ENCODE measurements at places on chromosomes 3 and 15.

DNA sequence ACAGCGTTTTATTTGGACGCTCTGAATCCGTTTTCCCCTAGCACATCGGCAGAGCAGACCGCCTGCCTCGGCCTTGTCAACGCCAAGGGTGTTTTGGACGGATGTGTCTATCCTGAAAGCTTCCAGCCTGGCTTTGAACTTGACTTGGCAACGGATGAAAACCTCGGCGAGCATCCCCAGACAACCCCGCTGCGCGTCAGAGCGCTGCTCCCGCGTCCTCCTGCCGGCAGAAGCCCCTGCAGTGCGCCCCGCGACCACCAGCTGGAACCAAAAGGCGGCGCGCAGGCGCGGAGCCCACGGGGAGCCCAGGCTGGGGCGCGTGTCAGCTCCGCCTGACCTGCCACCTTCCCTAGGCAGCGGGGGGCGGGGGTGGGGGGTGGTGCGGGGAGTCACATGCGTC lies 26.2 kb upstream of the ARL8B start:
- no peak for DNase-seq

DNA sequence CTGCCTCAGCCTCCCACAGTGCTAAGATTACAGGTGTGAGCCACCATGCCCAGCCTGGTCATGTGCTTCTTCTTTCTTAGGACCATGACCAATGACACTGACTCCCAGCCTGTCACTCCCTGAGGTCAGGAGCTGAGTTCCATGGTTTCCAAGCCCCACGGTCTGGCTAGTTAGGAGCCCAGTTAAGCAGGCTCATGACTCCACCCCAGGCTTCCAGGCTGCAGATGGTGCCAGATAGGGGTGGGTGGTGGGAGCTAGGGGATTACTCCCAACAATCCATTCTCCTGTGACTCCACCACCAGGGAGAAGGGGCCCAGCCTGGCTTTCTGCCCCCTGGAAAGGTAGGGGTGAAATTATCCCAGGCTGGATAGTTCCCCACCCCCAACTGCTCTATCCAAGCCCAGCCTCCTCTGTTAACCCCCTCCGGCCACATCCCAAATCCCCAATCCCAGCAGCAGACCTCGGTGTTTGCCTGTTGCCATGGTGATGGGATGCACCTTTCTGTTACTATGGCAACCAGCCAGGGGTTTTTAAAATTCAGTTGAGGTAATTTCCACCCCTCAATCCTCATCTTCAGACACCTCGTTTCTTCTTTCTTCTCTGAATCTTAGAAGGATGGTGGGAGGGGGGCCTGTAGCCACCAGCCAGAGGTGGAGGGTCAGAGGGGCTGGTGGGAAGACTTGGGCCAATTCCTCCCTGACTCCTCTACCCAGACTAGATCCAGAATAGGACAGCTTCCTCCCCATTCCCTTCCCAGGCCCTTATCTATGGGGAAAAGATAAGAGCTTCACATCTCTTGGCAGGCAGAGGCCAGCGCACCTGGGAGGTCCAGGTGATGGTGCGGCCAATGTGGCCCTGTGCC lies 22.5 kb upstream of the SEMA3F start:
- no peak for DNase-seq

GRCh38 chr3:58858126-58858525 lies 191.6 kb upstream of the FAM3D start:
- no peak for DNase-seq

GRCh38 chr3:52313774-52314188 lies 2.3 kb upstream of the DNAH1 start:
- peak; percentile 13 for DNase-seq

DNA sequence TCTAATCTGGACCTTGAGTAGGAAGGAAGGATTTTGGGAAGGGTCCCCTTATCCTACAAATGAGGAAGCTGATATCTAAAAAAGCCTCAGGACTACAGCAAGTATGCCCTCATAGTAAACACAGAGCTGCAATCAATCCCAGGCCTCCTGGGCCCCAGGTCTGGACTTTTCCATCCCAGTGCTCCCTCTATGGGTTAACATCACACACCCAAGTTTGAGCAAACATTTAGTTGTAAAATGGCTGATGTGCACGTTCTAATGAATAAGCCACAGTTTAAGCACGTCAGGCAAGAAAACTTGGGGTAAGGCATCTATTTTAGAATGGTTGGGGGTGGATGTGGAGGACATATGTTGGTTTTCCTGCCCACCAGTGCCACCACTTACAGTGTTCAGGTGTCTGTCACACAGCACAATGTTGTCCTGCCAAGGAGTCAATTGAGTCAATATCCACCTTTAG lies 44.3 kb upstream of the UBE2E1 start:
- no peak for DNase-seq

All from CD4-positive, alpha-beta T cell treated with Interleukin-4 for 4 hours (primary cell).